Activated CD8-positive, alpha-beta memory T cell treated with anti-CD3 and anti-CD28 coated beads, Interleukin-2, amount 10 ng/mL, durations not matched to agents 7 days and 5 days (primary cell): ENCODE measurements at places on chromosomes 5 and 9. TPM values are rescaled to one million over a fixed set of nuclear protein-coding genes. Genes with fewer than 3 reads are reported as not detected.

The CCDC69 gene
- total RNA-seq: 73.1 TPM

The TXNDC15 gene
- total RNA-seq: 50.0 TPM

The CATSPER3 gene
- total RNA-seq: 0.61 TPM

The PFN3 gene
- total RNA-seq: not detected

The SV2C gene
- total RNA-seq: 0.20 TPM

The GDNF gene
- not detected for total RNA-seq

The PCDHGB5 gene
- not detected for total RNA-seq

The CDX1 gene
- not detected for total RNA-seq

The FGF18 gene
- not detected for total RNA-seq

The ZNF366 gene
- not detected for total RNA-seq

The AQP3 gene
- total RNA-seq: 2.8 TPM

The NXNL2 gene
- not detected for total RNA-seq
